ENCODE measurements at places on chromosomes 16 and 17. TPM values are rescaled to one million over a fixed set of nuclear protein-coding genes. Genes with fewer than 3 reads are reported as not detected.

GPR179 gene
- total RNA-seq = 0.05 TPM

CRYBA1 gene
- total RNA-seq = not detected

TEN1 gene
- 23.6 TPM for total RNA-seq

GRB2 gene
- total RNA-seq = 79.0 TPM

SLC46A1 gene
- total RNA-seq = 15.4 TPM

MEFV gene
- total RNA-seq = 1.8 TPM

TMEM208 gene
- total RNA-seq = 30.9 TPM

CRYM gene
- 11.5 TPM for total RNA-seq

PRAC2 gene
- not detected for total RNA-seq

PYY gene
- total RNA-seq = not detected

SLC38A8 gene
- not detected for total RNA-seq

DPEP2 gene
- total RNA-seq = 7.0 TPM

ZSWIM7 gene
- total RNA-seq = 29.9 TPM

TMEM235 gene
- not detected for total RNA-seq

CNTNAP1 gene
- total RNA-seq = 15.3 TPM

TPPP3 gene
- 12.5 TPM for total RNA-seq

SDR42E1 gene
- total RNA-seq = 28.3 TPM

LGALS9B gene
- total RNA-seq = not detected

HS3ST3B1 gene
- 1.8 TPM for total RNA-seq

CES1 gene
- 56.8 TPM for total RNA-seq

CD300LG gene
- 1.4 TPM for total RNA-seq

CCL23 gene
- 6.3 TPM for total RNA-seq

TBCD gene
- 122 TPM for total RNA-seq

ZNF423 gene
- 15.7 TPM for total RNA-seq

ERN2 gene
- 87.6 TPM for total RNA-seq

UBALD2 gene
- 89.1 TPM for total RNA-seq

NPIPB8 gene
- total RNA-seq = 4.4 TPM

CYB5B gene
- 152 TPM for total RNA-seq

SLC9A5 gene
- total RNA-seq = 0.86 TPM
